ENCODE measurements at places on chromosomes 3 and 15. TPM values are rescaled to one million over a fixed set of nuclear protein-coding genes. Genes with fewer than 3 reads are reported as not detected.

The DNASE1L3 gene
- not detected for total RNA-seq

The SLC22A14 gene
- not detected for total RNA-seq

The GPR149 gene
- not detected for total RNA-seq

The CAMK2N2 gene
- not detected for total RNA-seq

- no peak for DNase-seq
- H3K4me3 ChIP-seq: no peak overlapping the region
- H3K36me3 ChIP-seq: no peaks in the 10 kb centered on the region
- H3K27ac ChIP-seq: no peak overlapping the region
- no peaks in the 10 kb centered on the region for H3K4me1 ChIP-seq
- H3K27me3 ChIP-seq: no peaks in the 10 kb centered on the region
Observed at GRCh38 chr15:29116970-29117700, 152.5 kb downstream of the NSMCE3 start.

DNA sequence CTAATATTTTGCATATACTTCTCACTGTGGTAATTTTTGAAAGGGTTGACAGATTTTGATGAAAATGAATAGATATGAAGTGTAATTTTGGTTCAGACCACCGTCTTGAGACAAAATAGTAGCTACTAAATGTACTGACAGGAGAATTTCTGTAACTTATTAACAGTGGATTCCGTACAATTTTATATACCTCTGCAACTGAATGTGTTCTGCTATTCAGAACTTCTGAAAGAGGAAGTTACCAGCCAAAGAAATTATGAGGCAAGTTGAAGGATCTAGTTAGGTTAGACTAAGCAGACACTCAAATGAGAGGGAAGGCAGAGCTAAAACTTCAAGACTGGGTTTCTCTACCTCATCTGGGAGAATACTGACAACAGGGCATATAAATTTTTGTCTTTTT lies 29.4 kb downstream of the GAP43 start:
- H3K4me3 ChIP-seq: no peak overlapping the region
- no peak for DNase-seq
- no peaks in the 10 kb centered on the region for H3K4me1 ChIP-seq
- H3K36me3 ChIP-seq: no peaks in the 10 kb centered on the region
- no peak overlapping the region for H3K27ac ChIP-seq

DNA sequence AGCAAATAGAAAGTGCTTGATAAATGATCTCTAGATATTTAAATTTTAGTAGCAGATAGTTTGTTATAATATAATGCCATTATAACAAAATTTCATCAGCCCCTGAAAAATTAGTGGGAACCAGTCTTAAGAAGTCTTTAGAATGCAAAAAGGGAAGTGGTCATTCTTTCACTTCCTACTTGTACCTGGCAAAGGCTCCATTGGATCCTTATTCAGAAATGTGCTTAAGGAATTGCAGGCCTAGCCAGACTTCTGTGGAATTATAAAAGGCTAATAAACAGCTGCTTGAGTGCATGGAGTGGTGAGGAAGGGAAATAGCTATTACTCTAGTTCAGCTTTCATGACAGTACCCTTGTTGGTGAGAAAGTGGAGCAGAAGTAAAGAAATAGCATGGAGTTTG lies 24.2 kb downstream of the PPM1L start:
- no peak overlapping the region for H3K4me3 ChIP-seq
- no peak for DNase-seq
- no peaks in the 10 kb centered on the region for H3K27me3 ChIP-seq
- no peak overlapping the region for H3K27ac ChIP-seq
- H3K36me3 ChIP-seq: no peaks in the 10 kb centered on the region
- no peaks in the 10 kb centered on the region for H3K4me1 ChIP-seq

DNA sequence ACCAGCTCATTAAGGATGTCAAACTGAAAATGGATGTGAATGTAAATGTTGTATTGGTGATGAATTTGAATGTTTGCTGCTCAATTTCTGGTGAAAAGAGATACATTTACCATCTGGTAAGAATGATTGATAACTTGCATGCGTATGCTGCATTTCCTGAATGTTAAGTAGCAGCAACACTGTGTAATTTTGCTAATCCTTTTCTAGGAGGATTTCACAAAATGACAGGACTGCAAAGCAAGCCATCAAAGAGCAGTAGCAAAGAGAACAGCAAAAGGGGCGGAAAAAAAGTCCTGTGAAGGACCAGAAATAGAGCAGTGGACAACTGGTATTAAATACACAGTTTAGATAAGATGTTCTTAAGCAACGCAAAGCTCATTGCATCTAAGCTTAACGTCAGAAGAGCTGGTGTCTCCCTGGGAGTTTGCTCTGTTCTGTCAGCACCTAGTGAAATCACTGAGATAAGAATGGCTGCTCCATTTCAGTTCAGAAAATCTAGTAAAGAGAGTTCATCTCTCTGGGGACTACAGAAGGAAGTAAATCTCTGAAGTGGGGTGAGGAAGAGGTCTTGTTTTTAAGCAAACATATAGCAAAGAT lies 23.5 kb upstream of the PAQR5 start:
- no peaks in the 10 kb centered on the region for H3K27me3 ChIP-seq
- no peaks in the 10 kb centered on the region for H3K4me1 ChIP-seq
- H3K27ac ChIP-seq: no peak overlapping the region
- no peak overlapping the region for H3K4me3 ChIP-seq
- peak; percentile 42 for DNase-seq

DNA sequence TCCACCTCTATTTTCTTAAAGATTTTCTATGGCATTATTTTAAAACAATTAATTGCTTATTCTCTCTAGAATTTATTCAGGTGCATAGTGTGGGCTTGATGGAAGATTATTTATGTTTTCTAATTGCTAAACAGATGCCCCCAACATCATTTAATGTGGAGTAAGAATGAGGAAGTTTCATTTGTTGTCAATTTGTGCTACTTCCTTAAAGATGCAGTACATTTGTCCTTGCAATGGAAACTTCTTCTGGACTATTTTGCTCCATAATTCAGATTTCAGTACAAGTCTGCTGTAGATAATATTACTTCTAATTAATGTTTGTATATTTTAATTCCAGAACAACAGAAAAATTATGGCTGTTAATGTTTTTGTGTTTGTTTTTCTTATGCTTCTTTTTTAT lies 104.8 kb downstream of the TGFBR2 start:
- no peak overlapping the region for H3K27ac ChIP-seq
- DNase-seq: no peak
- peaks cover 2% of the 10 kb centered on the region for H3K4me1 ChIP-seq
- no peak overlapping the region for H3K4me3 ChIP-seq
- no peaks in the 10 kb centered on the region for H3K36me3 ChIP-seq
- H3K27me3 ChIP-seq: no peaks in the 10 kb centered on the region
